ENCODE measurements at places on chromosomes 7 and 10. TPM values are rescaled to one million over a fixed set of nuclear protein-coding genes. Genes with fewer than 3 reads are reported as not detected.

DNA sequence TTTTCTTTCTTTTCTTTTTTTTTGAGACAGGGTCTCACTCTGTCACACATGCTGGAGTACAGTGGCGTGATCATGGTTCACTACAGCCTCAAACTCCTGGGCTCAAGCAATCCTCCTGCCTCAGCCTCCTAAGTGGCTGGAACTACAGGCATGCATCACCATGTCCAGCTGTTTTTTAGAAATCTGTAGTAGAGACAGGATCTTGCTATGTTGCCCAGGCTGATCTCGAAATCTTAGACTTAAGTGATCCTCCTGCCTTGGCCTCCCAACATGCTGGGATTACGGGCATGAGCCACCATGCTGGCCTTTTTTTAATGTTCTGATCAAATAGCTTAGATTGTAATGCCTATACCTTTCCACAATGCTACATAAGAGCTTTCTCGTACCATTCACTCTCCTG lies 107.0 kb upstream of the KCTD7 start:
- no peaks in the 10 kb centered on the region for H3K4me1 ChIP-seq
- no peaks in the 10 kb centered on the region for H3K36me3 ChIP-seq
- H3K27ac ChIP-seq: no peak overlapping the region
- no peaks in the 10 kb centered on the region for H3K27me3 ChIP-seq
- no peak for DNase-seq
- H3K4me3 ChIP-seq: no peak overlapping the region

DNA sequence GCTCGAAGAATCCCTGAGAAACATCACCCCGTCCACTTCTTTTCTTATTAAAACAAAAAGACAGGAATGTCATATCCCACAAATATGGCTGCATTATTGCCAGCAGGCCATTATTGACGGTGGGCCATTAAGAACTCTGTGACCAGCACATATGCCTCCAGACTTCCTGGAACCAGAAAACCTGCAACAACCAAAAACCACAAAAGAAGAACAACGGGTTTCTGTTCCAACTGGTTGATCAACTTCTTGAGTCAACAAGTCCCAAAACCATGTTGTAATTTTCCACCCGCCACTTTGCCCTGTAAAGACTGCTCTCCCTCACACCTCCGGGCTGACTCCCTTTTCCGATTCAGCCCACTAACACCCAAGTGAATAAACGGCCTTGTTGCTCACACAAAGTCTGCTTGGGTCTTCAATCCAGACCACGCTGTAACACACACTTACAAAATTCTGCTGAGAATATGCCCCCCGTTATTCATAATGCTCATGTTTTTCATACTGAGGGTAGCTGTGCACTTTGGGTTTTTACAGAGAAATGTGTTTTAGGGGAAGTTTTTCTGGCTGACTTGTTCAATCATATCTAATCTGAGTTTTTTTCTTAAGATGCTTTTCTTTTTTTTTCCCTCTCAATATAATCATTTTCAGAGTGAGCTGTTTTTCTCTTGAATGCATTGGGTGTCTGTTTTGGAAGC lies 20.7 kb downstream of the ZNF107 start:
- H3K4me1 ChIP-seq: peaks cover 11% of the 10 kb centered on the region
- H3K27me3 ChIP-seq: no peaks in the 10 kb centered on the region
- no peak overlapping the region for H3K4me3 ChIP-seq
- no peak overlapping the region for H3K27ac ChIP-seq

GRCh38 chr10:63681993-63682697 lies 160.9 kb downstream of the REEP3 start:
- no peak for DNase-seq
- H3K27me3 ChIP-seq: no peaks in the 10 kb centered on the region
- peaks cover 6% of the 10 kb centered on the region for H3K4me1 ChIP-seq
- H3K4me3 ChIP-seq: no peak overlapping the region
- no peaks in the 10 kb centered on the region for H3K36me3 ChIP-seq

Gene DOCK1
- not detected for polyA plus RNA-seq

GRCh38 chr10:10911471-10911921 lies 106.2 kb upstream of the CELF2 start:
- no peaks in the 10 kb centered on the region for H3K27me3 ChIP-seq
- H3K4me3 ChIP-seq: no peak overlapping the region
- no peak for DNase-seq

Gene PROSER2
- polyA plus RNA-seq: not detected

Gene EIF5AL1
- polyA plus RNA-seq: 7.1 TPM

Gene STRIP2
- 3.2 TPM for polyA plus RNA-seq

Gene PHYHIPL
- polyA plus RNA-seq: 0.38 TPM

DNA sequence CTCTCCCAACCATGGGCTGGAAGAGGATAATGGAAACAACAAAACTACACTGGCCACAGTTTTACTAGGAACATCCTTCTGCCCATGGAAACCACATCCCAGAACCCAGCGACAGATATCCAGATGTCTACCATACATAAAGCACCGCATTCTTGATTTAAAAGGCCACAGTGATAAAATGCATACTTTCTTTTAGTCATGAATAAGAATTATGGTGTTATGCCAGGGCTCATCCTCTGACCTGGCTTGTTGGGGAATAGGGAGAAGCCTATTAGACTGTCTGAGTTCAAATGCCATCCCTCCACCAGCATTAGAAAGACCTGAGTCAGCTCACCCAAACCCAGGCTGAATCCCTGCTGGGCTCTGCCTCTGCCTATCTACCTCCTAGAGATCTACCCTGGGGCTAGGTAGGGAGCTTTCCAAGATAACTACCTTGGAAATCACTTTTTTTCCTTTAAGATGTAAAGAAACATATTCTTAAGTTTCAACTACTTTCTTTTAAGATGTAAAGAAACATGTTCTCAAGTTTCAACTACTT lies 5.2 kb downstream of the ABCA13 start:
- no peak overlapping the region for H3K4me3 ChIP-seq
- no peaks in the 10 kb centered on the region for H3K36me3 ChIP-seq
- no peak for DNase-seq
- H3K27ac ChIP-seq: no peak overlapping the region
- H3K4me1 ChIP-seq: no peaks in the 10 kb centered on the region

- no peak within 1 kb of the TSS for H3K4me3 ChIP-seq
- no peak for DNase-seq
- H3K36me3 ChIP-seq: no peaks in the 10 kb centered on the region
- no peaks in the 10 kb centered on the region for H3K27me3 ChIP-seq
Measured at GRCh38 chr7:158587162-158588084, at the start of gene PTPRN2. Gene PTPRN2, minus strand, starts transcription at chr7:158587823.

GRCh38 chr7:135922263-135922662 lies 54.9 kb downstream of the MTPN start:
- H3K27me3 ChIP-seq: no peaks in the 10 kb centered on the region
- DNase-seq: no peak
- H3K4me1 ChIP-seq: no peaks in the 10 kb centered on the region
- 0 out of 2 replicates have a peak, but pooled peaks cover 2% of the 10 kb centered on the region for H3K36me3 ChIP-seq

DNA sequence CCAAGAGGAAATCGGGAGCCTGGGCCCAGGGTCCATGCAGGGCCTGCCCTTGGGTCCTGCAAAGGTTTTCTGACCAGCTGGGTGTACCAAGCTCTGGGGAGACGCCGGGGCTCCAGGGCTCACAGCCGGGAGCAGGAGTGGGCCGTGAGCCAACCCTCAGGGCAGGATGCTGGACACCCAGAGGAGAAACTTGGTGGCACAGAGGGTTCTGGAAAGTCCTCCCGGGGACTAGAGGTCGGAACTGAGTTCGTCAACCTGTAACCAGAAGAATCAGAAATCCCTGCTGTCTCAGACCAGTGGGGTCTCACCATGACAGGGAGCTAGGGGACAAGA lies 29.2 kb upstream of the PPP2R2D start:
- H3K4me1 ChIP-seq: no peaks in the 10 kb centered on the region
- no peak overlapping the region for H3K4me3 ChIP-seq
- no peaks in the 10 kb centered on the region for H3K36me3 ChIP-seq
- H3K27me3 ChIP-seq: no peaks in the 10 kb centered on the region
- H3K27ac ChIP-seq: no peak overlapping the region

Gene WNT8B
- polyA plus RNA-seq: not detected

DNA sequence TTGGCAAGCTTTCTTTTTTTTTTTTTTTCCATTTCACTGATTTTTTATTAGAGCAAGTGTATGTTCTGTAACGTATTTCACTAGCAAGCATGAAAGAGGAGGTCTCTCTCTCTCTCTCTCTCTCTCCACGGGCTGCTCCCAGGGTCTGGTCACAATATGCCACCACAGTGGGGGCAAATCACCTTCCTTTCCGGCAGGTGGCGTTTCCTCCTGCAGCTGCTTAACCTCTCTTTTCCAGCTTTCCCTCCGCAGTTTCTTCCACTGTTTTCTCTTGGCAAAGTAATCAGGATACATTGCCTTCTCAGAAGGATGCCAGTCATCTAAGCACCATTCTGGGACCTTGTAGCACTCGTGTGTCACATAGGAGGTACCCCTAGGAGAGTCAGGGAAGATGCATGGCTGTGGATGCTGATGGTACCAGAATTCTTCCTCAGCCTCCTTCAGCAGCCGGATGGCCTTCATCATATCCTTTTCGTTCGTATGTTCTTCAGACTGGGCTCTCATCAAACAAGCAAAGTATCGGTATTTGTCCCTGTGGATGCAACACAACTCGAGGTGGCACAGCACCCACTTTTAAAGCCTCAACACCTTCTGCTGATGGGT lies 197.3 kb upstream of the PODXL start:
- no peaks in the 10 kb centered on the region for H3K27me3 ChIP-seq
- DNase-seq: no peak
- no peak overlapping the region for H3K4me3 ChIP-seq
- no peak overlapping the region for H3K27ac ChIP-seq
- no peaks in the 10 kb centered on the region for H3K4me1 ChIP-seq
- H3K36me3 ChIP-seq: no peaks in the 10 kb centered on the region

Gene ANKRD7
- polyA plus RNA-seq: 0.31 TPM

GRCh38 chr7:78649976-78650375 lies 803.5 kb downstream of the MAGI2 start:
- no peaks in the 10 kb centered on the region for H3K36me3 ChIP-seq
- H3K27me3 ChIP-seq: no peaks in the 10 kb centered on the region
- no peak for DNase-seq
- no peaks in the 10 kb centered on the region for H3K4me1 ChIP-seq
- H3K27ac ChIP-seq: no peak overlapping the region

Gene VWC2
- not detected for polyA plus RNA-seq

DNA sequence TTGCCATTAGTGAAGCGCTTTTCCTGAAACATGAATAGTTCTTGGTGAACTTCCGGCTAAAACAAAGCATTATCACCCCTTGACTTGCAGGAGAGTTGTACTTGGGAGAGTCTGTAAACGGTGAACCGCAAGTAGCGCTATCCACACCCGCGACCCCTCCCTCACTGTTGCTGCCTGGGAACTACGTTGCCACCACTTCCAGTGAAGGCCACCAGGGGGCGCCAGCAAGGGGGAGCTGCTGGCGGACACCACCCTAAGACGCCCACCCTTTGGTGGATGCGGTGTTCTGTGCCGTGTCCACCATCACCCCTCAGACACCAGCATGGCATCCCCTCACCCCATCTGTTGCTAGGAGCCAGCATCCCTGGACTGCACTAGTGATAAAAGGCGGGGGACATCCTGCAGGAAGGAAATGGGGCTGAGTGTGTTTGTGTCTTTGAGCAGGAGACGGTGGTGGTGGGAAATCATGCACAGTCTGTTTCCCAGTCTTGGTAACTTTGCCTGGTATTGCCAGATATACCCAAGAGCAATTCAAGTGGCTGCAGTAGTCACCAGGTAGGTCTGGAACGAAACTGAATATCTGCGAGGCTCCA lies 298.2 kb downstream of the FRMD4A start:
- no peaks in the 10 kb centered on the region for H3K27me3 ChIP-seq
- H3K36me3 ChIP-seq: no peaks in the 10 kb centered on the region
- H3K4me1 ChIP-seq: no peaks in the 10 kb centered on the region
- H3K4me3 ChIP-seq: no peak overlapping the region

- no peaks in the 10 kb centered on the region for H3K36me3 ChIP-seq
- no peaks in the 10 kb centered on the region for H3K27me3 ChIP-seq
- no peaks in the 10 kb centered on the region for H3K4me1 ChIP-seq
- no peak overlapping the region for H3K4me3 ChIP-seq
- H3K27ac ChIP-seq: no peak overlapping the region
Measured at GRCh38 chr10:4596951-4597350, 229.1 kb upstream of the AKR1E2 start.

- H3K4me3 ChIP-seq: no peak overlapping the region
- H3K36me3 ChIP-seq: no peaks in the 10 kb centered on the region
- no peak overlapping the region for H3K27ac ChIP-seq
Measured at GRCh38 chr10:120788771-120789170, 62.4 kb upstream of the WDR11 start.

GRCh38 chr7:33918438-33919143 lies 13.3 kb downstream of the BMPER start:
- H3K4me3 ChIP-seq: no peak overlapping the region
- no peaks in the 10 kb centered on the region for H3K4me1 ChIP-seq
- H3K27me3 ChIP-seq: no peaks in the 10 kb centered on the region

- H3K4me3 ChIP-seq: no peak overlapping the region
- H3K27ac ChIP-seq: no peak overlapping the region
- no peaks in the 10 kb centered on the region for H3K36me3 ChIP-seq
- H3K4me1 ChIP-seq: peaks cover 15% of the 10 kb centered on the region
Measured at GRCh38 chr10:24465891-24466818, 257.2 kb downstream of the KIAA1217 start.

Gene ADAM12
- polyA plus RNA-seq: 0.02 TPM

GRCh38 chr10:13102002-13102794 lies 2.2 kb downstream of the OPTN start:
- DNase-seq: no peak
- H3K27ac ChIP-seq: no peak overlapping the region
- peaks cover 8% of the 10 kb centered on the region for H3K4me1 ChIP-seq
- no peaks in the 10 kb centered on the region for H3K36me3 ChIP-seq

DNA sequence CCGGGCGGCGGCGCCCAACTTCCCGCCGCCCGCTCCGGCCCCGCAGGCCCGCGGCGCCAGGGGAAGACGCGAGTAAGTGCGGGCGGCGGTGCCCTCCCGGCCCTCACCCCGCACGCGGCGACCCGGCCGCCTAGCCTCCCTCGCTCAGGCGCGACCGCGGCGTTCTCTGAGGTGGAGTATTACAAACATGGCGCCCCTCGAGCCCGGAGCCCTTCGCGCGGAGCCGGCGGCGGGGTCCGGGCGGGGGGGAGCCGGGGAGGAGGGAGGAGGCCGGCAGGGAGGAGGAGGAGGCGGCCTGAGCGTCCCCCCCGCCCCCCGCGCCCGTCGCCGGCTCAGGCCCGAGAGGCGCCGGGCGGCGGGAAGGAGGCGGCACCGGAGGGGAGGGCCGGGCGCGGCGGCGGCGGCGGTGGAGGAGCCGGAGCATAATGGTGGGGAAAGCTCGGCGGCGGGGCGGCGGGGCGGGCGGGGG lies at the start of gene ZMYND11:
Gene ZMYND11, plus strand, starts transcription at position 324 of the 469 bp plus-strand sequence. CDS start 44,558 bp downstream, outside the sequence.
- no peak for DNase-seq
- no peaks in the 10 kb centered on the region for H3K27me3 ChIP-seq
- peak within 1 kb of the TSS; percentile 90 for H3K4me3 ChIP-seq
- H3K27ac ChIP-seq: peak within 1 kb of the TSS; percentile 80
- H3K36me3 ChIP-seq: no peaks in the 10 kb centered on the region
- no peaks in the 10 kb centered on the region for H3K4me1 ChIP-seq

GRCh38 chr7:71710442-71710841 lies 578.5 kb downstream of the GALNT17 start:
- H3K27me3 ChIP-seq: no peaks in the 10 kb centered on the region
- H3K27ac ChIP-seq: no peak overlapping the region
- no peaks in the 10 kb centered on the region for H3K36me3 ChIP-seq
- no peaks in the 10 kb centered on the region for H3K4me1 ChIP-seq

Gene TMEM196
- not detected for polyA plus RNA-seq

- H3K4me1 ChIP-seq: no peaks in the 10 kb centered on the region
- DNase-seq: no peak
- H3K27me3 ChIP-seq: no peaks in the 10 kb centered on the region
Measured at GRCh38 chr7:36894190-36894589, 169.9 kb upstream of the AOAH start.

All from GM12878 (cell line).